ENCODE measurements at places on chromosomes 2 and 18.

GRCh38 chr2:30030361-30030760 is 109.0 kb upstream of the ALK start:
- DNase-seq: no peak

GRCh38 chr18:60684843-60685513 is 312.4 kb upstream of the MC4R start:
- no peak for DNase-seq

DNA sequence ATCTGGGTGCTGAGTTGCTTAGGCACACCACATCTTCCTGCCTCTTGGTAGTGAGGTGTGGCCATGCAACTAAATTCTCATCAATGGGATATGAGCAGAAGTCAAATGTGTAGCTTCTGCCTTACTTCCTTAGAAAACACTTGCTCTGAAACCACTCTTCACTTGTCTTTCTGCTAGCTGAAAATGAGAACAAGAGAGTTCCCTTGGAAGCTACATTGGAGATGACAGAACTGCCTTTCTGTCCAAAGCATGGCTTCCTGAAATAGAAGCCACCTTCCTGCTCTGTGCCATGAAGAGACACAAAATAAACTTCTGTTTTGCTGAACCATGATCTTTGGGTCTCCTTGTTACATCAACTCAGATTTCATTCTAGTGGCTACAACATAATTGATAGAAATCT is 659.9 kb downstream of the IRS1 start:
- DNase-seq: no peak

GRCh38 chr2:164688896-164689419 is 67.7 kb upstream of the GRB14 start:
- DNase-seq: no peak

DNA sequence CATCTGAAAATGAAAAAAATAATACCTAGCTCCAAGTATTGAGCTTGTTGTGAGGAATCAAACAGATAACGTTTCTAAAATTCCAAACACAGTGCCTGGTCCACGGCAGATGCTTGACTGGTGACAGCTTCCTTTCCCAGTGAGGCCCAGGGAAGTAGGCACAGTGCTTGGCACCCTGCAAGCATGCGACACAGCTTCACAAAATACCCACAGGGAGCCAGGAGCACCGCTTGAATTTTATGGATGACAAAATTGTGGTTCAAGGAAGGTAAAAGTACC is 205.1 kb upstream of the TNP1 start:
- DNase-seq: no peak

DNA sequence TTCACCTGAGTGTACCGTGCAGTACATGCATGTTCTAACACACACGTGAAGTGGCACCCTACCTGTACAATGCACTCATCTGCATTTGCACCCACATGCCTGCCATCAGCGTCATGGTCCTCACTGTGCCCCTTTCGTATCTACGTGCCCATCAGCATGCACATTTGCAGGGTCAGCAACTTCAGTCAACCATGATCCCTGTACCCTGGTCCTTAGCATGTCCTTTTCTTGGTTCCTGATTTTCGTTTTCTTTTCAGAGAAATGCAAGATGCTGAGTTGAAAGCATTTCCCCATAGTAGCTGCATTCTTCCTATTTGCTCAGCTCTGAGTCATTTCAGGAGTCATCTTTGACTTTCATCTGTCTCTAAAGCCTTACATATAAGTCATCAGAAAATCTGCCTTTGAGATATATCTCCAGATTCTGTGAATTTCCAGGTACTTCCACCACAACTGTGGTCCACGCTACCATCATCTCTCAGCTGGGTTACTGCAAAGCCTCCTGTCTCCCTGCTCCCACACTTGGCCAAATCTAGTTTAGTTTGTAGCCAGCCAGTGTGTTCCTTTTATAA is 14.7 kb upstream of the PUM2 start:
- DNase-seq: no peak

DNA sequence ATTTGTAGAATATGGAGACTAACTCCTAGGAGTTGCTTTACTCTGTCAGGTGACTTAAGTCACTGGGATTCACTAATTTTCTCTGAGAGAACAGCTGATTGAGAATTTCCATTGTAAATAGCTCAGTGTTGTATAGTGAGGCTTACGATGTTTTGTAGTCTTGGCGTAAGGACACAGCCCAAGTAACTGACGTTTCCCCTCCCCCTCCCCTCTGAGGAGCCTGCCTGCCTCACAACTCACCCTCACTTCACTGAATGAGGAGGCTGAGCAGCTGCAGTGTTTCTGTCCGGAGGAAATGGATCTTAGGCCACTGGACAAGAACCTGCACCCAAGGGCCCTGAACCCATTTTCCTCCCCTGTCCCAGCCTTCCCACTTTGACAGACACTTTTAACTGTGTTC is 264.6 kb downstream of the PHLPP1 start:
- no peak for DNase-seq

- DNase-seq: no peak
Observed at GRCh38 chr2:195319112-195319460, 337.9 kb upstream of the SLC39A10 start.

DNA sequence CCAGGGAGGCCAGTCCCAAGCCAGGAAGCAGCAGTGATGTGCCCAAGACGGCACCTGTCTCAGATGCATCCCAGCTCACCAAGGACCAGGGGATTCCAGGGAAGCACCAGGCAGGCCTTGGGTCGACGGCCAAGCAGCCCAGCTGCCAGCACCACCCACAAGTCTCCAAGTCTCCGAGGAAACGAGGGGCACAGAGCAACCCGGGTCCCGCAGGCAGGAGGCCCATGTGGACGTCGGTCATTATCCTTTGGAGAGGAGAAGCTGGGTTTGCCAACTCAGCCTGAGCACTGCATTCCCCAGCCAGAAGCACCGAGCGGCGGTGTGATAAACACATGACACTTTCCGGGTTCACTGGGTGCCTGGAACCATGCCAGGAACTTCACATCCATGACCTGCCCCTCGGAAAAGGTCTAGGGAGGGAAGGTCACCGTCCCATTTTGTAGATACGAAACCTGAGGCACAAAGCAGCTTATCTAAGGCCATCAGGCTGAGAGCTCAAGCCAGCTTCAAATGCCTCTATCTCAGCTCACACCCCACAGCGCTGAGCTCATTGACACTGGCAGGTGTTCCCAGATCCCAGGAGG is 104.5 kb downstream of the ZNF516 start:
- DNase-seq: no peak

GRCh38 chr18:79781331-79781941 is 16.3 kb upstream of the KCNG2 start:
- no peak for DNase-seq

GRCh38 chr2:10541081-10541480 is 93.0 kb upstream of the ODC1 start:
- no peak for DNase-seq

DNA sequence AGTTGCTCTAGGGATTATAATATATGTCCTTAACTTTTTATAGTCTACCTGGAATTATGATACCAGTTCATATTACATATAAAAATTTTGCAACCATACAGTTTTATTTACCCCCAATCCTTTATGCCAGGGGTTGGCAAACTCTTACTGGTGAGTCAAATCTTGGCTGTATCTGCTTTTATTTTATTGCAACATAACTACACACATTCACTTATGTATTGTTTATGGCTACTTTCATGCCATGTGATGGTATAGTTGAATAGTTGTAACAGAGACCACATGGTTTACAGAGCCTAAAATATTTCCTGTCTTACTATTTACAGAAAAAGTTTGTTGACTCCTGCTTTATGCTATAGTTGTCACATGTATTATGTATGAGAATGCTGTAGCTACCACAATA is 25.8 kb upstream of the DLX2 start:
- DNase-seq: no peak

DNA sequence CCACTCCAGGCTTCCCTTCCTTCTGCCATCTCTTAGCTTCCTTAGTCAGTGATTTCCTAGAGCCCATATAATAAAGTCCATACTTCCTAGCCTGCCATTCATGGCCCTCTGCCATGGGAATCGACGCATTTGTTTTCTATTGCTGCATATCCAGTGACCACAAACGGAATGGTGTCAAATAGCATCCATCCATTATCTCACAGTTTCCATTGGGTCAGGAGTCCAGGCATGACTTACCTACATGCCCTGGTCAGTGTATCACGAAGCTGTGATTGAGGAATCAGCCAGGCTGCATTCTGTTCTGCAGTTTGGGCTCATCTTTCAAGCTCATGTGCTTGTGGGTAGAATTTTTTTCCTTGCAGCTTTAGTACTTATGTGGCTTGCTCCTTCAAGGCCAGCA is 209.7 kb upstream of the EPAS1 start:
- no peak for DNase-seq

DNA sequence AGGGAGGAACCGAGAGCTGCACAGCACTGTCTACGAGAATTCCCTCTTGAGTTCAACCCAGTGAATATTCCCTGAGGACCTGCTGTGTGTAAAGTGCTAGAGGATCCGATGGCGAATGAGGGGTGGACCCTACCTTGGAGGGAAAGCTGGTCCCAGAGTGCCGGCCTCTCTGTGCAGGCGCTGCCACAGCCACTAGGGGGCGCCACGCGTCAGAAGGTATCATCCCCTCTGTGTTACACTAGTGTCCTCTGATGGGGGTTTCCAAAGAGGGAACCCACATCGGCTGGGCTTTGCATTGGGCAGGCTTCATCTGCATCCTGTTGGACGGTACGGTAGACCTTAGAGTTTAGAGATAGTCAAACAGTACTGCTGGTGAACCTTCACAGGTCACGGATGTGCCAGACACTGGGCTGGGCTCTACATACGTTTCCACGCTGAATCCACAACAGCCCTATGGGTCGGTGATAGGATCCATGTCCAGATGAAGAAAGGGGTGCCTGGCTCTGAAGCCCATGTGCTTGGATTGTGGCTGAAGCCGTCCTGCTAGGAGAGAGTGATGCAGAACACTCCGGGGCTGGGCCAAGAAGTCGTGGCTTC is 39.0 kb downstream of the COA5 start:
- peak; percentile 29 for DNase-seq

DNA sequence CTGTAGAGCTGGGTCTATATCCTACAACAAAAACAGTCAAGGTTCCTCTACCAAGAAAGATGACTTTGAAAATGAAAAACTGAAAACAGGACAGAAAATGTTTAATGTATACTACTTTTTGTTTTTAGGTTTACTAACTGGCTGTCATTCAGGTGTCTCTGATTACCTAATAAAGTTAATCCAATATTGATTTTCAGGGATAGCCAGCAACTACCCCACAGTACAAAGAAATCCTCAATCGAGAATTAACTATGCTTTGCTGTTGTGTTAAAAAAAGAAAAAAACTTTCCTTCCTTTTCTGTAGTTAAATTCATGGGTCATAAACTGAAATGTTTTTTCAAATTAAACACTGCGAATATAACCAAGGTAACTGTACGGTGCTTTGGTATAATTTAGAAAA is 45.8 kb downstream of the TTR start:
- DNase-seq: no peak

GRCh38 chr2:141899740-141900139 is 231.1 kb downstream of the LRP1B start:
- no peak for DNase-seq

GRCh38 chr18:13409997-13410396 is 191.4 kb downstream of the LDLRAD4 start:
- no peak for DNase-seq

GRCh38 chr2:105888625-105889024 is 143.9 kb downstream of the NCK2 start:
- peak; percentile 11 for DNase-seq

DNA sequence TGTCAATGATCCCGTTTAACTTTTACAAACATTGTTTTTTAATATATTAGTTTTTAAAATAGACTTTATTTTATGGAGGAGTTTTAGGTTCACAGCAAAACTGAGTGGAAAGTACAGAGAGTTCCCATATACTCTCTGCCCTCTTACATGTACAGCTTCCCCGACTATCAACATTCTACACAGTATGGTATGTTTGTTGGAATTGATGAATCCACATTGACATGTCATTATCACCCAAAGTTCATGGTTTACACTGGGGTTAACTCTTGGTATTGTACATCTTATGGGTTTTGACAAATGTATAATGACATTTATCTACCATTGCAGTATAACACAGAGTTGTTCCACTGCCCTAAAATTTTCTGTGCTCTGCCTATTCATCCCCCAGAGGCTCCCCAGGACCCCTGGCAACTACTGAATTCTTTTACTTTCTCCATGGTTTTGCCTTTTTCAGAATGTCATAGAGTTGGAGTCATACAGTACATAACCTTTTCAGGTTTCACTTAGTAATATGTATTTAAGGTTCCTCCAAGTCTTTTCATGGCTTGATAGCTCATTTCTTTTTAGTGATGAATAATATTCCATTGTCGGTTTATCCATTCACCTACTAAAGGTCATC is 5.5 kb downstream of the APLF start:
- no peak for DNase-seq

GRCh38 chr18:10387399-10387798 is 67.0 kb upstream of the APCDD1 start:
- DNase-seq: no peak

GRCh38 chr2:38635139-38635538 is 30.8 kb upstream of the GALM start:
- DNase-seq: no peak

GRCh38 chr2:85583667-85584353 is 421 bp upstream of the VAMP5 start:
- no peak for DNase-seq

DNA sequence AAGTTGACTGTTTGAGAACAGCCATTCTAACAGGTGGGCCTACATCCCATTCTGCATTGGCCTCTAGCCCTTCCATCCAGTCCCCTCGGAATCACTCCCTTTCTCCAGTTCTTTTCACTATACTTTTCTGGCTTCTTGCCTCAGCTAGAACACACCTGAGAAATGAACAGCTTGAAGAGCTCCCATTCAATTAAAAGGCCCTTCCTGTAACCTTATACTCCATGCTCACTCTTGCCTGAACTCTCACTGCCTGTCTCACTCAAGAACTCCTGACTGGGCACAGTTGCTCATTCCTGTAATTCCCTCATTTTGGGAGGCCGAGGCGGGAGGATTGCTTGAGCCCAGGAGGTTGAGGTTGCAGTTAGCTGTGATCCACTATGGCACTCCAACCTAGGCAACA is 23.6 kb downstream of the CHRNA1 start:
- DNase-seq: no peak

DNA sequence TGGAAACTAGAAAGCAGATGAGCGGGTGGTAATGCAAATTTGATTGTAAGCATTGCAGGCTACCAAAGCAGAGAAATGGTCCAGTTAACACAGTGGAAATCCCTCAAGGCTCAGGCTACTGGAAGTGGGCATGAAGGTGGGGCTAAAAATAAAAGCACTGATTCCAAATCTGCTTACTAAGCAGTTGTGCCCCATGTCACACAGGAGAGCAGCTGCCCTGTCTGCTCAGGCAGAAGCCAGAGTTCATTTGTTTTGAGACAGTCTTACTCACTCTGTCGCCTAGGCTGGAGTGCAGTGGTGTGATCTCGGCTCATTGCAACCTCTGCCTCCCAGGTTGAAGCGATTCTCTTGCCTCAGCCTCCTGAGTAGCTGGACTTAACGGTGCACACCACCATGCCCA is 42.5 kb upstream of the TSPYL6 start:
- DNase-seq: no peak

GRCh38 chr2:177243476-177243875 is 21.1 kb downstream of the NFE2L2 start:
- no peak for DNase-seq

- DNase-seq: no peak
Observed at GRCh38 chr2:196268538-196269338, 97.4 kb upstream of the STK17B start.

- DNase-seq: no peak
Observed at GRCh38 chr2:74036450-74037195, 51.9 kb downstream of the TET3 start.

- no peak for DNase-seq
Observed at GRCh38 chr18:37584952-37585695, 19.5 kb upstream of the CELF4 start.

Data from iPS DF 6.9 (cell line).